ENCODE measurements at places on chromosomes 4 and X.

DNA sequence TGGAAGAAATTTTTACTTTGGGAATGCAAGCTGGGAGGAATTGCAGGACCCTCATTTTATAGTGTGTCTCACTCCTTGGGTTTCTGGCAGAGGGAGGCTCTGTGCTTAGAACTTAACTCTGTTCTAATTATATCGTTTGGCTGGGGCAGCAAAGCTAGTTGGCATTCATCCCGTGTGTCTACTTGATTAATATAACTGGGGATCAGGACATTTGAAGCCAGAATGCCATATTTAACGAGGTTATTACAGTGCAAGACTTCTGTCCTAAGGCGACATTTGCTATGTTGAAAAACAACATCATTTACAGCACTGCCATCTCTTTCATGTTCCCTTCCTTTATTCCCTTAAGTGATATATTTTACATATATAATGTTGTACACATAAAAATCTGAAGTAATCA, 179.1 kb upstream of the TBC1D9 start:
- no peak for DNase-seq

- no peak for DNase-seq
Observed at GRCh38 chr4:147689067-147689466, 5.1 kb upstream of the PRMT9 start.

DNA sequence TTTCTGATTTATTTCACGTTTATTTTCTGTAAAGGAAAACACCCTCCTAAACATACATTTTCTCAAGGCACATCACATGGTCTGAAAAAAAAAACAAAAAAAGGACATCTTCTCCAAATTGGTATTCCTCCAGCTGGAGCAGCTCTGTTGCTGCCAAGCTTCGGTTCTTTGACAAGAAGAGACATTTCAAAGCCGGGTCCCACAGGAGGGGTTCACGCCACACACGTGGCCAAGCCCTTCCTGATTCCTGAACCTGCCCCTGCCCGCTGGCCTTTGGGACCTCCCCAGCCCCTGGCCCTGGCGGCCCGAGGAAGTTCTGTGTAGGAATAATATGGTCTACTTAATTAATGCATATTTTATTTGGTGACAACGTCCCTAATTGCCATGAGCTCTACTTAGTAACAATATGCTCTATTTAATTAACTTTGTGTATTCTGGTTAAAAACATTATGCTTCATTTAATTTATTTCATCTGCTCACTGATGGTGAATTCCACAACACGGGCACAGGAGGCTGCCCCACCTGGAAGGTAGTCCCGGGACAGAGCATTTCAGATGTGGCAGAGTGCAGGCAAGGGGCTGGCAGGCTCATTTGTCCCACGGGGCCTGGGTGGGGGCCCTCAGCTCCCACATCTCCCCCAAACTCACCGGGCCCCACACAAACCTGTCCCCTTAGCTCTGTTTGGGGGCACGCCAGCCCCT, 5.4 kb upstream of the RGS12 start:
- peak; percentile 39 for DNase-seq

- DNase-seq: no peak
Observed at GRCh38 chr4:83180431-83180968, 66.0 kb upstream of the PLAC8 start.

DNA sequence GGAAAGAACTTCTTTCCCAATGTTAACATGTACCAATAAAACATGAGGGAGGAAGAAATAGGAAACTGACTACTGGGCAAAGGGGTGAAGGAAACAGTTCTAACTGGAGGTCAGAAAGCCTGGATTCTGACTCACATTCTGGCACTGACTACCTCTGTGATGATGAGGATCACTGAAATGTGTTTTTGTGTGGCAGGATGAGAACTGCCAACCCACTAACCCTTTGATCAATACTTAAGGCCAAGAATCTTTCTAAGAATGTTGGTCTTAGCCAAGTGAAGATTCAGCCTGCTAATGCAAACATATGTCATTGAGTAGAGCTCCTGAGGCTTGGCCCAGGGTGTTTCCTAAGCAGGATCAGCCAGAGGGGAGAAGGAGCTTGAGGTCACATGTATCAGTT, 4.6 kb downstream of the ALAS2 start:
- no peak for DNase-seq

DNA sequence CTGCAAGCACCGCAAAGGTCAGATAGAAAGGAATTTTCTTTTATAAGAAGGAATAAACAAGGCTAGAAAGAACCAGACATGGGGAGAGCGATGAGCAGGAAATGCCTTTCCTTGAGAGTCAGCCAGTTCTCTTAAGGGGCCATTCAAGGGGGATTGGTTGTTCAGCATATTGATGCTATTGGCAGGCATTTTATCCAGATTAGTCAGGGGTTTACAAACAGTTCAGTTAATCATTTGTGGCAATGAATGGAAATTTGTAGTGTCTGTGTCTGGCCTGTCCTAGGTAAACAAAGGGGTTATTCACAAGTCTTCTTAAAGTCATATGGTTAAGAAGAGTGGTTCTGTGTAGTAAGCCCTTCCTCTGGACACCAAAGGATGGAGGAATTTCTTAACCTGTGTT, 184.7 kb upstream of the FRMPD4 start:
- DNase-seq: no peak

GRCh38 chrX:148385471-148385870, 114.9 kb upstream of the AFF2 start:
- DNase-seq: no peak

DNA sequence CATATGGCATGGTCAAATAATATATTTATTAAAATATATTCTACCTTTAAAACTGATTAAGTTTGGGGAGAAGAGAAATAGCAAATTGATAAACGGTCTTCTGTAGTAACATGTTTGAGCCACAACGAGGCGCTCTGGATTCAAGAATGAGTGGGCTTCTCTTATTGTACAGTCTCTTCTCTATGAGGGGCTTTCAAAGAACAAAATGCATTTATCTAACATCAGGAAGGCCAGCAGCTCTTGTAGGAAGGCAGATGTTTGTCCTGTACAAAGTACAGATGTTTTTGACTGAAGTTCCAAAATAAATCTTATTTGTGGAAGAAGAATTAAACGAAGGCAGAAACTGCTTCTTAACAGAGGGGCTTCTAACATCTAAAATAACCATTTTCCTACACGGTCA, 153.6 kb downstream of the RASL11B start:
- no peak for DNase-seq

- no peak for DNase-seq
Observed at GRCh38 chr4:169044714-169045447, 34.8 kb upstream of the CBR4 start.

DNA sequence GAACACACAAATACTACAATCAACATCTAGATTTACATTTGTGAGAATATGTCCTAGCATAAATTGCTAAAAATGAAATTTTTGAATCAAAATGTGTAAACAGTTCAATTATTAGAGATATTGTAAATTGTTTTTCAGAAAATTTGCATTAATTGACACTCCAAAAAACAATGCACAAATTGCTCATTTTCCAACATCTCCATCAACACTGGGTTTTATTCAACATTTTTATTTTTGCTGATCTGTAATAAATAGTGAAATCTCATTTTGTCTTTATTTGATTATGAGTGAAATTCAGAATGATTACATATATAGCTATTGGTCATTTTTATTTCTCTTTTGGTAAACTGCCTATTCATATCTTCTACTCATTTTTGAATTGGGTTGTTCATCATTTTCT, 120.0 kb upstream of the GRIA3 start:
- DNase-seq: no peak

- DNase-seq: no peak
Observed at GRCh38 chr4:158850800-158851644, 82.2 kb downstream of the FNIP2 start.
